Activated T-helper 9 cell treated with anti-CD3 and anti-CD28 coated beads, Interleukin-2, amount 50 U/mL, for 16 hours (primary cell): ENCODE measurements at places on chromosomes 12 and 14.
A peak's percentile ranks its signal among the peaks of the same experiment; 100 is the strongest.

DNA sequence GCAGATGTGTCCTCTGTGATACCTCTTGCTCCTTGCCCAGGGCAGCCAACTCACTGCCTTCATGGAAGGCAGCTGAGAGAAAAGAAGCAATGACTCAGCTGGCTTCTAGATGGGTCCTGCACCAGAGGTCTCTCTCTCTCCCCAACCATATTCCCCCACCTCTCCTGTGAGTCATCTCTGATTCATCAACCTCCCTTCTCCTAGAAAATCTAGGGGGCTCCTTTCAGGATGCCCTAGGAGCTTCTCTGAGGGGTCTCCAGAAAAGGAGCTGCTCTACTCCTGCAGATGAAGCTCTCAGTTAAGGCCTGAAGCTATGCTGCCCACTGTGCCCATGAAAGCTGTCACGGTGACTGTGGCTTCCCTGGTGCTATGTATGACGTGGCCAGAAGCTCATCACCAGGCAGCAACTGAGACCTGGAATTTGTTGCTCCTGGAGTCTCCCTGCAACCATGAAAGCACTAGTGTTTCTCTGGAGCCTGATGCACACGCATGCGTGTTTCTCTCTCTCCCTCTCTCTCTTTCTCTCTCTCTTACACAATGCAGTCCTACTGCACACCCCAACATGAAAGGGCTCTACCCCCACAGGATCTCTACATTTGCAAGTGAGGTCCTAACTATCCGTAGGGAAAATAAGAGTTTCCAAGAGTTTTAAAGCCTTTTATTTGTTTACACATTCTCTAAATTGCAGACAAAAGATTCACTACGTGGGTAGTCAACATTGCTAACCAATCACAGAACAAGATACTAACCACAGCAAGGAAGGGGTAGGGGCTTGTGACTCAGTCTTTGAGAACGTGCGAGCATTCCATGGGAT is 285.3 kb downstream of the DPF3 start:
- no peak for DNase-seq

DNA sequence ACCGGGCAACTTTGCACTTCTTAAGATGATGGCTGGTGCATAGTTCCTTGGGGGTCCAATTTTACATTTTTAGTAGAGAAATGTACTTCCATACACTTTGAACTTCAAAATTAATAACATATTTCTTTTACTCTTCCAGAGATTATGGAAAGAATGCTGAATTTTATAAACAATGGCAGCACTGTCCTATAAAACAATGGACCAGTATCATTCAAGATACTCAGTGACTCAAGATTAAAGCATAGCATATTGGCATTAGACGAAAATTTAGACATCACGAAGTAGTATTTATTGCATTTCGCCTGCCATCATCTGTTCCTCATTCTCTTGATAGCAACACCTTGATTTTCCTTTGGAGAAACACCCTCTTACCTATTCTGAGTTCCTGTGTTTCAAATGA is 118.3 kb upstream of the ATF7IP start:
- DNase-seq = no peak

GRCh38 chr12:52634266-52635056 is 16.1 kb upstream of the KRT73 start:
- no peak for DNase-seq

GRCh38 chr14:22379727-22380126 is 209.3 kb downstream of the DAD1 start:
- DNase-seq = no peak

GRCh38 chr12:24231298-24231697 is 281.8 kb upstream of the SOX5 start:
- no peak for DNase-seq

DNA sequence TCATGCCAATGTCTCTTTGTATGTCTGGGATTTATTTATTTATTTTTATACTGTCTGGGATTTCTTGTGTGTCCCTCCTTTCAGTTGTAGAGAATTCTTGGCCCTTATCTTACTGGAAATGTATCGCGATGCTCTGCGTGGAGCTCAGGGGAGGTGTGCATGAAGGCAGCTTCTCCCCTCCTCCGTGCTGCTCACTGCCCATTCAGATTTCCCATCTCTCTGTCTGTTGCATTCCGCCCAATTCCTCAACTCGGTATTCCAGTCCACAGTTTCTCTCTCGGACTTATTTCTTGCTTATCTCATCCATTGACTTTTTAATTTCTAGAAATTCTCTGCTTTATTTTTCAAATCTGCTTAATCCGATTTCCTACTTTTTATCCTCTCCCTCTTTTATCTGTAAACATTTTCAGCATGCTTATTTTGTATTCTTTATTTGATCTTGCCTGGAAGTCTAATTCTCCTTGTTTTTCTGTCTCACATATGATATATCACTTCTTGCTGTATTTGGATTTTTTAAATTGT is 93.2 kb downstream of the FBXW8 start:
- no peak for DNase-seq

DNA sequence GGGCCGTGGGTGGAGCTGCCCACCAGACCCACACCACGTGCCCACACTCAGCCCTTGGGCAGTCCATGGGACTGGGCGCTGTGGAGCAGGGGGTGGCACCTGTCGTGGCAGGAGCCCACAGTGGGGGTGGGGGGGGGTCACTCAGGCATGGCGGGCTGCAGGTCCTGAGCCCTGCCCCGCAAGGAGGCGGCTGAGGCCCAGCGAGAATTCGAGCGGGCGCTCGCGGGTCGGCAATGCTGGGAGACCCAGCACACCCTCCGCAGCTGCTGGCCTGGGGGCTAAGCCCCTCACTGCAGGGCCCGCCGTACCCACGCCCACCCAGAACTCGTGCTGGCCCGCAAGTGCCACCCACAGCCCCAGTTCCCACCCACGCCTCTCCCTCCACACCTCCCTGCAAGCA is 132.6 kb upstream of the GARIN2 start:
- DNase-seq = no peak

DNA sequence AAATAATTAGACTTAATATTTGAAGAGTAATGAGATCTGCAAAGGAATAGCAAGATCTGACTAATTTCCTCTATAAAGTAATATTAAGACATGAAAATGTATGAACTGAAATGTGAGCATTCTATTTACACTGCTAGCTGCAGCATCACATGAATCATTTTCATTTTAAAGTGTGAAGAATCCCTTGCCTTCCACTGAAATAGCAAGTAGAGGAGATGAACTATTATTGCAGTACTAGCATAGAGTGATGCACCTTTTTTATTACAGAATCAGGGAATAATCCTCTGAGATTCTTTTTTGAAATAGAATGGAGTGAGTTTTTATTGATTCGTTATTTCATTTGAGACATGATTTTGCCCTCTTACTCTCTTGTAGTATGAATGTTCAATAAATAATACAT is 281.9 kb upstream of the NAV3 start:
- no peak for DNase-seq

DNA sequence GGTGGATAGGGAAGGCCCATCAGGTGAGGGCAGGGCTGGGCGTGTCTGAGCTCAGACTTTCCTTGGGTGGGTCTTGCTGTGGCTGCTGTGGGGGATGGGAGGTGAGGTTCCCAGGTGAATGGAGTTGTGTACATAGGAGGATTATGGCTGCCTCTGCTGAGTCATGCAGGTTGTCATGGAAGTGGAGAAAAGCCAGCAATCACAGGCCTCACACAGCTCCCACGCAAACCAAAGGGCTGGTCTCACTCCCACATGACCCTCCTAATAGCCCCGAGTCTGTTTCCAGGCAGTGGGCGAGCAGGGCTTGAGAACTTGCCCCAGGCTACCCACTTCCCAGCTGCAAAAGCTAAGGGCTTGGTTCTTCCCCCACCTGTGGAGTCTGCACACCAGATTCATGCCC is 149.5 kb downstream of the IPO8 start:
- DNase-seq = no peak

- DNase-seq = no peak
These were observed 36.1 kb upstream of the FBLN5 start for GRCh38 chr14:91983588-91983987.

DNA sequence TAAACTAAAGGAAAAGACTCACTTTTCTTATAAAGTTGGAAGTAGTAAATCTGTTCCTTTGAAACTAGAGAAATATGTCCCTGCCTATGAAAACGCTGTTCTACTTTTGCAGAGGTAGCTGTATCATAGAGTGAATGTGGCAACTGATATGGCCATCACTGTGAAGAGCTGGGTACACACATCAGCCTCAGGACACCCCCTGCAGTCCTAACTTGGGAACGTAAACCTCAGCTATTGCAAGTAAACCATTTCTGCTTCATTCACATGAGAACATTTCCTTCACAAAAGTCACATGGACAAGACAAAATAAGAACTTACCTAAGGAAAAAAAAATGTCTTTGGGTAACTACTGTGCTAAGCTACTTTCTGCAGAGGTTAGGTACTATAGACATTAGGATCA is 233.3 kb upstream of the PPFIA2 start:
- no peak for DNase-seq

DNA sequence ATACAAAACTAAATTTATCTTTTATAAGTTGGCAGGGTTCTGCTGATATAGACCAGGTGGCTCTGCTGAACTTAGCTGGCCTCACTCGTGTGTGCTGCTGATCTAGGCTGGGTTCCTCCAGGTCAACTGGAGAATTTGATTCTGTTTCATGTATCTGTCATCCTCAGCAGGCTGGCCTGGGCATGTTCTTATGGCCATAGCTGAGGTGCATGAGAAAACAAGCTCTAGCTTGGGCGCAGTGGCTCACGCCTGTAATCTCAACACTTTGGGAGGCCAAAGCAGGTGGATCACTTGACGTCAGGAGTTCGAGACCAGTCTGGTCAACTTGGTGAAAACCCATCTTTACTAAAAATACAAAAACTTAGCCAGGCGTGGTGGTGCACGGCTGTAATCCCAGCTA is 24.3 kb upstream of the BCL2L14 start:
- no peak for DNase-seq

DNA sequence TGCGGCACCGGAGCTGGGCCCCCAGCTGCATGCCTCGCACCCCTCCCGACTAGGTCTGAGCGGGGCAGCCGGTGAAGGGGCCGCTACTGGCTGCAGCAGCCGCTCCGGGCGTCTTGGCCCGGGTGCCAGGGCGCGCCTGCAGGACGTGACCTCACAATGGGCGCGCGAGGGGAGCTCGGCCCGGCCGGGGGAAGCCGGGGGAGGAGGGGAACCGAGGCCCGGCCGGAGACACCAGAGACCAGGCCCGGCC is 353 bp downstream of the BAG5 start:
- DNase-seq = no peak

DNA sequence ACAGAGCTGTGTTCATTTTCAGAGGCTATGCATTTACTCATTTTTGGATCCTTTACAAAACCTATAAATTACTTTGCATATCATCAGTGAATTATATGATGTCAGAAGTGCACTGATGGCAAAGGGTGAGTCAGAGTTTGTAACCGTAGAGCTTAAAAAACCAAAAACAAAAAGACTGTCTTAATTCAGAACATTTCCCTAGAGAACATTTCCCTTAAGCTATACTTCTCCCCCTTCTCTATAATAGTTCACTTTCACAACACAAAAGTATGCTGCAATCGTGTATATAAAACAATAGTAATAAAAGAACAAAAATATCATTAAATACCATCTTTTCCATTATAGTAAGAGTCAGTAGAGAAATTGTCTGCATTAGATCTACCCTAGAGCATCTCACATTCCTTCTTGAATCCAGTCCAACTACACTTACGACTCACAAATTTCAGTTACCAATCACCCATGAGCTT is 934.9 kb downstream of the LRFN5 start:
- DNase-seq = no peak

- peak; percentile 1 for DNase-seq
These were observed 398.3 kb downstream of the APAF1 start for GRCh38 chr12:99043319-99043914.

DNA sequence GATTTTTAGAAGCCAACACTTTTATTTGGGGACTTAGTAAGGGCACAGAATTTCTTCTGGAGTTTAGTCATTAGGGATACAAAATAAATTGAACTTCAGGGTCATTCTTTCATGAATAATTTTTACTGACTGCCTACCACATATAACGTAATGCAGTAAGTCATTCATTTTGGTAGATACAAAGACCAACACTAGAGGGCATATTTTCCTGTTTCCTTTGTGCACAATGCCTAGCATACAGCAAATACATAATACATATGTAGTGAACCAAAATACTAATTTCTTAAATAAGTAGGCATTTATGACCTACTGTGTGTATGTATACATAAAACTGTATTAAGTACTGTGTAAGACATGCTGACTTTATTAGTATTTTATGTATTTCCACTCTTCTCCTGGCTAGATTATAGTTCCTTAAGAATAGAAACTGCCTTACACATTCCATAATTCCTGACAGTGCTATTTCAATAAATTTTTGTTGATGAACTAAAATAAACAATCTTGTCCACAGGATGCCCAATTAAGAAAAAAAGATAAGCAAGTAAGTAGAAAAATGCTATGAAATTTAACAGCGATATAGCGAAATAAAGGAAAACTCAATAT is 47.9 kb downstream of the PPP1R12A start:
- no peak for DNase-seq

DNA sequence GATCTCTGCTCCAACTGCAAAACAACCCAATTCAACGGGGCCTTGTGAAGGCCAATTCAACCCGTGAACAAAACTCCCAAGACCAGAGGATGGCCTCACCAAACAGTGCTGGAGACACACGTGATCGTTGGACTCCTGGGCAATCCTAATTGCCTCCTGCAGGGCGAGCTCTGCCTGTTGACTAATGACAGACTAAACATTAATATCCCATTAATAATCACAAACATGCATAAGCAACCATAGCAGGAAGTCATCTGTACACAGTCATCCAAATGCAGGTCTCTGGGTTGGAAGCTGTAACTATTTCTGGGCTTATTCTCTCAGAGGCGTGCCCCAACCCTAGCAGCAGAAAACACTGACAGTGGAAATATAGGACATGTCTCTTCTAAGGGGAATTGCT is 21.0 kb downstream of the ANAPC5 start:
- DNase-seq = no peak

GRCh38 chr12:17028348-17028747 is 422.4 kb upstream of the LMO3 start:
- DNase-seq = no peak

GRCh38 chr14:49679271-49679670 is 8.7 kb downstream of the POLE2 start:
- DNase-seq = no peak

GRCh38 chr12:12358528-12358927 is 1.6 kb downstream of the BORCS5 start:
- DNase-seq = no peak
